Activated naive CD8-positive, alpha-beta T cell treated with anti-CD3 and anti-CD28 coated beads, Interleukin-2, amount 50 U/mL, for 24 hours (primary cell): ENCODE measurements at places on chromosomes 7 and 10.

DNA sequence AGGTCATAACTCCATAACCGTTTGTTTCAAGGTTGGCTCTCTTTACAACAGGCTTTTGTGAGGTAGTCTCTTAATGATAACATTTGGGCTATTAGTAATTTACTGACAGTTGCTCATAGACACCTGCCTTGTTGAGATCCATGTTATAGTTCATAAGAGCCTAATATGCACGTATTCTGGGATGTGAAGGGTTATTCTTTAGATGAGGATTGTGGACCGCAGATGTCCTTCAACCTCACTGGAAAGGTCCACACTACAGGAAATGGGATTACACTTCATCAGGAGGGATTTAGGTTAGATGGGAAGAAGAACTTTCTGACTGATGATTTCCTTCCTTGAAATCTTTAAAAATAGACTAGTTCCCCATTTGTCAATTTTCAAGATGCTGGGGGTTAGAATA lies 62.8 kb downstream of the SAMD9 start:
- DNase-seq, result no peak

DNA sequence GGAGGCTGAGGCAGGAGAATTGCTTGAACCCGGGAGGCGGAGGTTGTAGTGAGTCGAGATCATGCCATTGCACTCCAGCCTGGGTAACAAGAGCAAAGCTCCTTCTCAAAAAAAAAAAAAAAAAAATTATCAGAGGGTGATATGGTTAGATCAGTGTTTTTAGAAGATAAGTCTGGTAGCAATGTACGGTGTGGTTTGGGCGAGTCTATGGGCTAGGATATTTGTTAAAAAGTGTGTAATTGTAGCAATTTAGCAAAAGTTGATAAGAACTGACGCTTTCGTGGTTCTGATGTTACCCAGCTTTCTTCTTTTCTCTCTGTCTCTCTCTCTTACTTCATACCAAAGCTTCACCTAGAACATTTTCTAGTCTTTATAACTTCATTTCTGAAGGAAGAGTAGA lies 6.9 kb upstream of the CYP51A1 start:
- no peak for DNase-seq

DNA sequence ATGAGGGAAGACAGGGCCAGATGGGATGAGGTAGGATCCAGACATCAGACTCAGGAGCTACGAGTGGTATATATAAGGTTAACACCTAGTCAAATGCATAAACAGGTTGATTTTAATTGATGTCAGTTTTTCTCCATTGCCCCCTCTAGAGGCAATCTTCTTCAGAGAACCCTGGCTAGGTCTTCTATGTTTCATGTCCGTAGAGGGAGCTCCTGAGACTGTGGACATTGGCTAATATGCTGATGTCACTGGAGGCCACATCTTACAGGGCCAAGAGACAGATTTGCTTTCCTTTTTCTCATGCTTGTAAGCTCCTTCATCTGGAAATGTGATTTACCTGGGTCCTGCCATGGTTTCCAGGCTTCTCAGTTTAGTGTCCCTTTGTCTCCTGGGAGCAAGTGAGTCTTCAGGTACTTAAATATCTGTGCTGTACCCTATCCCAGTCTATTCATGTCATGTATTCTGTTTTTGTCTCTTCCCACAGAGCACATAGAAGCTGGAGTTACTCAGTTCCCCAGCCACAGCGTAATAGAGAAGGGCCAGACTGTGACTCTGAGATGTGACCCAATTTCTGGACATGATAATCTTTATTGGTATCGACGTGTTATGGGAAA lies 161.6 kb upstream of the PRSS1 start:
- DNase-seq, result no peak

DNA sequence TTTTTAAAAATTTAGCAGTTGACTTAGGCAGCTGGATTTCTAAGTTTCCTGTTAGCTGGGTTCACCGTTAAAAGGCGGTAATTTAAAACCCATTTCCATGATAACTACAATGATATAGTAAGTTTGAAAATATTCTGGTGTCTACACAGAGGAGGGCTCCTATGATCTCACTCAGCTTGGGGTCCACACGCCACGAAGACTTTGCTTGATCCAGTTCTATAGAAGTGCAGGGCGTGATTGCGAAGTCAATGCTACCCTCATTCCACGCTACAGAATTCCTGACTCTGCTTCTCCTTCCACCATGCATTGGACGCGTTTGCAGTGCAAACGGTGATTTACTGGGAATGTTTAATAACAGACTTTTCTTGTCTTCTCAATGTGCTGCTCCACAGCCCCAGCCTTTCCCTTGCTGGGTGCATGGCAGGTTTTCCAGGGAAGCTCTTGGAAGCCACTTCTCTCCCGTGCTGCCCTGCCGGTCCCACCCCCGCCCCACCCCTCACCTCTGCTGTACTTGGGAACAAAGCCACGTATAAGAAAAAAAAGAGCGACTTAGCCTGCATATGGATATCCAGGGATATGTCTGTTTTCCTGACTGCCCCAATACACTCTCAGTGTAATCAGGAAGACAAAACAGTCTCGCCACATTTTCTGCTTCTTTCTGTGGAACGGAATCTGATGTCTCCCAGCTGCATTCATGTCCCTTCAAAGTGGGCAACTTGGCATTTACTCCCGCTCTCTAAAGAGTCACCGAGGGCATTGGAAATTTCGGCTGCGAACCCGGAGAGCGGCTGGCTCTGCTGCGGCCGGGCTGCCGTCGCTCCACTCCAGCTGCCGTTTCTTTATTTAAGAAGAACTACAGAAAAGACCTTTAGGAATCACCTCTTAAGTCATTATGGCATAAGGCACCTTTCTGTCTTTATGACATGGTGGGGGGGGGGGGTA lies 434.4 kb upstream of the MGMT start:
- DNase-seq, result no peak

DNA sequence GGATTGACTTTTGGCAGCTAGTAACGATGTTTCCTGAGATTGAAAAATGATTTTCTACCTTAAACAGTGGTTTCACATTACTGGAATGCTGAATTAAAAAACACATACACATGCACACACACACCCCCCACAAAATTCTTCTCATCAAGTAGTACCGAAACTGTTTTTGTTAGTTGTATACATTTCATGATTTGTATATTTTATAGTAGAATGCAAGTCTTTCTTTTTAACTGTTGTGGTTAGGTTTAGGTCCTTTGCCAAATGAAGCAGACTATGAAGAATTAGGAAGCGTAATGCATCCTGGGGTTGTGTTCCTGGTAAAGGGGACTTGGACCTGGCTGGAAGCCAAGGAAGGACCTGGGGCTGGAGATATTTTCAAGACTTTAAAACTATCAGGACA lies 505.8 kb downstream of the SUGCT start:
- DNase-seq, result no peak

DNA sequence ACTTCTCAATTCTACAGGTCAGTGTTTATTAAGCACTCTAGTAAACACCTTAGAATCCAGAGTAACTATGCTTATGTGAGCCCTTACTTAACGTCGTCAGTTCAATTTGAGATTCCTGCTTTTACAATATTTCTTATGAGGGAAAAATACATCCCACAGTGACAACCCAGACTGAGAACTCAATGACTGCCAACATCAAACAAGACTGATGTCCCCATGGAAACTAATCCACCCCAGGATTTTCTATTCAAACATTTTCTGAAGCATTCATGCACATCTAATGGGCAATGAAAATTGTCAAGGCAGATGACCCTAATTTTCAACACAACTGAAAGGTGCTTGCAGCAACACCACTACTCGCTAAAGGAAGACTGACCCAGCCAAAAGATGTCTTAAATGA lies 67.0 kb downstream of the ATE1 start:
- no peak for DNase-seq

GRCh38 chr10:31698181-31698830 lies 230.3 kb downstream of the ARHGAP12 start:
- DNase-seq, result no peak

DNA sequence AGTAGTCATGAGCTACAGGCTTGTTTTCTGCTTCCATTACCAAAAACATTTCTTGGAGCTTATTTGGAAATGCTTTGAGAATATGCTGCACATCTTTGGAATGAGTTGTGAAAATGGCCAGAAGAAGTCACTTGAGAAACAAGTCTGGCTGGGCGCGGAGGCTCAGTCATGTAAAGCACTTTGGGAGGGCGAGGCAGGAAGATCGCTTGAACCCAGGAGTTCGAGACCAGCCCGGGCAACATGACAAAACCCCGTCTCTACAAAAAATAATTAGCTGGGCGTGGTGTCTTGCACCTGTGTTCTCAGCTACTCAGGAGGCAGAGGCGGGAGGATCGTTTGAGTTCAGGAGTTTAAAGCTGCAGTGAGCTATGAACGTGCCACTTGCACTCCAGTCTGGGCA lies 882 bp upstream of the CHCHD1 start:
- DNase-seq, result no peak

GRCh38 chr10:65818990-65819389 lies 1106.8 kb upstream of the LRRTM3 start:
- no peak for DNase-seq

DNA sequence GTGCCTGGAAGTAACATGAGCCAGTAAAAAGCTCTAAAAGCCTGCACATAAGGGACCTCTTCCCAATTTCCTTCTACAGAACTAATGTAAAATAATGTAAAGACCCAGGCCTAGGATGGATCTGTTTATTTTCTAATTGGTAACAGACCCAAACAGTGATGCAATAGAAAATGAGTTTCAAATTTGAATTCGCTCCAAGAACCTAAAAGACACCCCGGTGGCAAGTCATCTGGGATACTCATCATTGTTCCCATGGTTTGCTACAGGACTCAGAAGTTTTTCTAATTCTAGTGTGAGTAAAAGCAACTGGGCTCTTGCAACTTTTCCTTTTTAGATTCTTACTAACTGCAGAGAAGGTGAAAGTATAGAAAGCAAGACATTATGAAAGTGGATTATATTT lies 271.3 kb upstream of the CACNA2D1 start:
- DNase-seq, result no peak

- DNase-seq, result no peak
These were observed 27.0 kb downstream of the DCLRE1C start for GRCh38 chr10:14926722-14927416.

GRCh38 chr7:131327049-131327625 lies 539 bp upstream of the MKLN1 start:
- no peak for DNase-seq

- DNase-seq, result no peak
These were observed 75.5 kb upstream of the PCGF5 start for GRCh38 chr10:91144961-91145360.

DNA sequence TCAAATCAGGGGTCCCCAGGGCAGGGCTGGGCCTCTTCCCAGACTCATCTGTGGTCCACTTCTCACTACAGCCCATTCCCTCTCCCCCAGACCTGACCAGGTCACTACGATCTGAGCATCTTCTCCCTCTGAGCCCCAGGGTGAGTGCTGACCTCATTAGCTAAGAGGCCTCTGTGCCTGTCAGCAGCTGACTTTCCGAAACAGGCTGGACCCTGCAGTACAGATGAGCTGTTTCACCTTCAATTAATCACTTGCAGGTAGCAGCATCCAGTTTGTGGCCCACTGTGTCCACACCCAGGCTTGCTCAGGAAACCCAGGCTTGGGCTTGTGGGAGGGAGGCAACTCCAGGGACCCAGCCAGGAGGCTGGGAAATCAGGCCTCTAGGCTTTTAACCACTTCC lies 24.3 kb downstream of the SRRM3 start:
- DNase-seq, result no peak

DNA sequence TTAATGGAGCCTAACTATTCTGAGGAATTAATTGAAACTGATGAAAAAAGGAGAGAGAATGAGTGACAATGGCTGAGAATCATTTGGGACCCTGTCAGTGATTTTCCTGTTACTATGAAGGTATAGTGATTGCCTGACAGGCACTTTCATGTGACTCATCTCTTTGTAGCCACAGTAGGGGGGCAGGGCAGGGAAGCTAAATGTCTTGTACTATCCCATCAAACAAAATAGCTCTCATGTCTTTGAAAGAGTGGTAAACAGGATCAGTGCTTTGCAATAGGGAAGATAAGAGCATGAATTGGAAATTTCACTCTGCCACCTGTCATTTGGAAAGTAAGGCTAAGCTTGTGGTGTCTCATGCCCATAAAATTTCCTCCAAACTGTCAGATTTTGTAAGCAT lies 94.5 kb upstream of the GSDME start:
- peak; percentile 53 for DNase-seq

DNA sequence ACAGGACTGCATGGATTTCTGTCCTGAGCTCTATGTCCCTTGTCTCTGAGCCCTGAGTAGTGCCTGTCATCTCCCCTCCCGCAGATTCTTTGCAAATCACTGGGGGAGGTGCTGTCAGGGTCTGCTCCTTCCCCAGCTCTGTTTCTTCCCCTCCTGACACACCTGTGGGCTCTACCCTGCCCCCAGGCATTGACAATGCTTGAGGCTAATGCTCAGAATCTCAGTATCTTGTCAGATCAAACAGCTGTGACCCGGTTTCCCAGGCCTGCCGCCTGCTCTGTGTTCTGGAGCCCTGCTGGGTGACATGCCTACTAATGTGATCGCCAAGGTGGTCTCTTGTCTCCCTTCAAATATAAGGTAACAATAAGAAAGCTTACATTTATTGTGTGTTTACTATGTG lies 209.0 kb downstream of the POU6F2 start:
- DNase-seq, result no peak

DNA sequence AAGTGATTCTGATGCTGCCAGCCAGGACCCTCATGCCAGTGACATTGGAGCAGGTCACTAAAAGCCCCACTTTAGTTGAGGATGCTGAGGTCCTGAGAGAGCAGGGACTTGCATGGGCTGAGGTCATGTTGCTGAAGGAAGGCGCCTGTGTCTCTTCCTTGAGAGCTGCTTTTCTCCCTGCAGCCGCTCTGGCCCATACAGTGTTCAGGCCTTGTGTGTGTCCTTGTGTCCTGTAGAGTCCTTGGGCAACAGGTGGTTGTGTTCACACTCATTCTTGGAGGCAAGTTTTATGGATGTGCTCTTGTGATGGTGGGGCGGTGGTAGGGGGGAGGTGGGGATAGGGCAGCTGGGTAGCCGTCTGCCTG lies 33.3 kb downstream of the TSPAN14 start:
- no peak for DNase-seq

GRCh38 chr10:25982107-25982506 lies 48.1 kb downstream of the MYO3A start:
- DNase-seq, result no peak

DNA sequence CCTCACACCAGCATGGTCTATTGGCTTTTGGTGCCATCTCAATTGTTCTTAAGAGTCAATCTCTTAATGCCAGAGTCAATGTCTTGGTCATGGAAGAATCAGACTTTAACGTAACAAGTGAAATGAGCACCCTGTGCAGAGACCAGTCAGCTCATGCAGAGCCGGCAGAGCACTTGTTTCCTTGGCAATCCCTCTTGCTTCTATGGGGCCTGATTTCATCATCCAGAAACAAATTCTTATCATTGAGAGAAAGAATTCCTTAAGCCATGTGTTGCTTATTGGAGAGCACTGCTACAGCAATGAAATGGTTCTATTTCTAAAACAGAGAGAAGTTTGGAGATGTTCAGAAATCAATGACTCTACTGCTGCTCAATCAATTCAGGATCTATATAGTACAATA lies 212.8 kb downstream of the IPMK start:
- DNase-seq, result no peak

- no peak for DNase-seq
These were observed 340.1 kb upstream of the SHH start for GRCh38 chr7:156152390-156152789.

GRCh38 chr10:84562592-84562991 lies 234.2 kb downstream of the CCSER2 start:
- DNase-seq, result no peak

GRCh38 chr7:99393355-99394187 lies 14.8 kb downstream of the PDAP1 start:
- no peak for DNase-seq

- no peak for DNase-seq
These were observed 19.3 kb downstream of the TCAF1 start for GRCh38 chr7:143882604-143883078.

GRCh38 chr7:137591421-137591837 lies 247.9 kb upstream of the PTN start:
- no peak for DNase-seq
